ENCODE measurements at places on chromosomes 1 and 21.

DNA sequence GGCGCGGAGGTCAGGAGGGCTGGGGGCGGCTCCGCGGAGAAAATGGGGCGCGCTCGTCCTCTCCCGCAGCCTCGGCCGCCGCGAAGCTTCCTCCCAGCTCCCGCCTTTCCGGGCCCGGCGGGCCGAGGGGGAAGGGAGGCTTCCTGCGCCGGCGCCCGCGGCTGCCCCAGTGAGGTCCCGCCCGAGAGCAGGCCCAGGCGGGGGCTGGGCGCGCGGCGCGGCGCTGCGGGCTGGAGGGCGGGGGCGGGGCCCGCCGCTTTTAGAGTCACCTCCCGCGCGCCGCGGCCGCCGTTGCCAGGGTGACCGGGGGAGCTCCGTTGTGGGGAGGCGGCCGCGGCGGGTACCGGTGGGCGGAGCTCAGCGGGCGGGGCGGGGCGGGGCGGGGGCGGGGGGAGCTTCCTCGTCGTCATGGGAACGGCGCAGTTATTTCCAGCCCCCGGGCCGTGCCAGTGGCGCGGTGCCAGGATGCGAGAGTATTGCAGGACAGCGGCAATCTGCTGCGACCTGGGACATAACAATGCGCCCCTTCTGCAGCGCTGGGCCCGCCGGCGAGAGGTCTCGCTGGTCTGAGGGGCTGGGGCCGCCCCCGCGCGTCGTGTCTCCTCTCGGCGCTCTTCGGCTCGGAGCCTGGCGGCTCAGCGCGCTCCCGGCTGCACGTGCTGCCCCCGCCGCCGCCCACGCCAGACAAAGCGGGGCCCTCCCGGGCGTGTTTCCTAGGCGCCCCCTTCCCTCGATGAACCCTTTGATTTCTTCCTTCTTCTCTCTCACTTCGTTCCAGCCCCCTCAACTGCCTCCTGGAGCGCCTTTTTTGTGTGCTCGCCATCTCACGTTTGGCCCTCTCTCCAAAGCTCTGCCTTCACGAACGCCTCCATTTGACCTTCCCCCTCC lies 16.9 kb downstream of the IER5 start:
- DNase-seq: no peak

- no peak for DNase-seq
Measured at GRCh38 chr21:45223236-45224185, 64.2 kb downstream of the POFUT2 start.

- no peak for DNase-seq
Measured at GRCh38 chr1:93997756-93998155, 88.5 kb upstream of the GCLM start.

- DNase-seq: no peak
Measured at GRCh38 chr1:154568157-154568815, 708 bp downstream of the CHRNB2 start.
